ENCODE measurements at places on chromosomes 2 and 18.

DNA sequence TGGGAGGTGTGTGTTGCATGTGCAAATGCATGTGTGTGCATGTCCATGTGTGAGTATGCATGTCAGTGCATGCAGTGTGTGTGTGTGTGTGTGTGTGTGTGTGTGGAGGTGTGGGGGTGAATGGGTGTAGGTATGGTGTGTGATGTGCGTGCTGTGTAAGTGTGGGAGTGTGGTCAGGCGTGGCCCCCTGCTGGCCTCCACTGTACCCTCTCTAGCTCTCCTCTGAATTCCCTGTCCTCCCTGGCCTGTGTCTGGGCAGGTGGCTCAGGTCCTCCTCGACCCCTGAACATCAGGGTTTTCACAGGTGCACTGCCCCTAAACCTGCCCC, 230.2 kb downstream of the CELF4 start:
- no peak for DNase-seq

DNA sequence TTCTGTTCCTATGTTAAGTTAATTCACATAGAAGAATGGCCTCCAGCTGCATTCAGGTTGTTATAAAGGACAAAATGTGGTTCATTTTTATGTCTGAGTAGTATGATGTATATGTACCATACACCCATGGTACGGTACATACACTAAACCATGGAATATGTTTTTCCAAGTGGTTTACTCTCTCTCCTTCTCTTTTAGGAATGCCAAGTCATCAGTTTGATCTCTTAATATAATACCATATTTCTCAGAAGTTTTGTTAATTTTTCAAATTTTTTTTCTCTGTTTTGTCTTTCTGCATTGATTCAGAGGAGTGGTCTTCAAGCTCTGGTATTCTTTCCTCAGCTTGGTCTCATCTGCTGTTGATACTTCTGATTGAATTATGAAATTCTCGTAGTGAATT, 230.9 kb downstream of the DSEL start:
- no peak for DNase-seq

DNA sequence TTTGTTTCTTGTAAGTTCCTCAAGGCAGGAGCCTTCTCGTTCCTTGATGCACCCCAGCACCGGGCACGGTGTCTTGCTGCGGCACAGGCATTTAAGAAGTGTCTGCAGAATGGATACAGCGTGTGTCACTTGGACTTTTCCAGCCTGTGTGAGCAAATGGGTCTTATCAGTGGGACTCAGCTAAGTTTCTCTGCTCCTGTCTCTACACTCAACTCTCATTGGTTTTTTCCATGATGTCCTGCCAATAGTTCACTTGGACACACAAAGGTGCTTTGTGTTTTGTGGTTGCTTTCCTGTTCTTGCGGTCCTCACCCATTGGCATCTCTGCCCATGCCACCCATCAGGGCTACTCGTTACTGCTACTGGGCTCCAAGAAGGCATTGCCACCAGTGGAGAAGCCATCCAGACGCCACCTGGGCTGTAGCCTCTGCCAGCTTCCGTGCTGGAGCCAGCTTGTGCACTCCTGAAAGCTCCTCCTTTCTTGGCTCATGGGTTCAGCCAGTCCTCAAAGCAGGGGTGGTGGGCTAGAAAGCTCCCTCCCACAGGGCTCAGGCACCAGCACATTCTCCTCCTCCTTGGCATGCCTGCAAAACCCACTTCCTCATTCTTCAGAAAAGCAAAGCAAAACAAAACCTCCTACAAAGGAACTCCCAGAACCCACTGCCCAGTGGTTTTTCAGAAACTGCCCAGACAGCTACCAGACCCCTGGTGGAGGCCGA, 41.4 kb downstream of the IL1R2 start:
- DNase-seq, result no peak

- DNase-seq, result no peak
Observed at GRCh38 chr2:176066645-176067588, 16.8 kb downstream of the EVX2 start.

DNA sequence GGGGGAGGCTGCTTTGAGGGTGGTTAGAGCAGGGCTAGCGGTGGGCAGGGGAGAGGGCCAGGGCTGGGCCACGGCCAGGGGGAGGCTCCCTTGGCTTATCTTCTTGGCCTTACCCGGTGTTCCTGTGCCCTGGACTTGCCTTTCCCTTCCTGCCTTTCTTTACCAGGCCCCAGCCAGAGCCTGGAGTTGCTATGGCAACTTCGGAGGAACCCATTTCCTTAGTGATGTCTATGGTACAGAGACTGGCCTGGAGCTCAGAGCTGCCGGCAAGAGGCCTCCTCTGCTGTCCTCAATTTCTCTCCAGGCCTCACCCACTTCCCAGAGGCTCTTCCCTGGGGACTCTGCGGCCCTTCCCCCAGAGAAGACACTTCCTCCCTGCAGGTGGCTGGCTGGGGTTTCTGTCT, 11.5 kb downstream of the SPEG start:
- no peak for DNase-seq

DNA sequence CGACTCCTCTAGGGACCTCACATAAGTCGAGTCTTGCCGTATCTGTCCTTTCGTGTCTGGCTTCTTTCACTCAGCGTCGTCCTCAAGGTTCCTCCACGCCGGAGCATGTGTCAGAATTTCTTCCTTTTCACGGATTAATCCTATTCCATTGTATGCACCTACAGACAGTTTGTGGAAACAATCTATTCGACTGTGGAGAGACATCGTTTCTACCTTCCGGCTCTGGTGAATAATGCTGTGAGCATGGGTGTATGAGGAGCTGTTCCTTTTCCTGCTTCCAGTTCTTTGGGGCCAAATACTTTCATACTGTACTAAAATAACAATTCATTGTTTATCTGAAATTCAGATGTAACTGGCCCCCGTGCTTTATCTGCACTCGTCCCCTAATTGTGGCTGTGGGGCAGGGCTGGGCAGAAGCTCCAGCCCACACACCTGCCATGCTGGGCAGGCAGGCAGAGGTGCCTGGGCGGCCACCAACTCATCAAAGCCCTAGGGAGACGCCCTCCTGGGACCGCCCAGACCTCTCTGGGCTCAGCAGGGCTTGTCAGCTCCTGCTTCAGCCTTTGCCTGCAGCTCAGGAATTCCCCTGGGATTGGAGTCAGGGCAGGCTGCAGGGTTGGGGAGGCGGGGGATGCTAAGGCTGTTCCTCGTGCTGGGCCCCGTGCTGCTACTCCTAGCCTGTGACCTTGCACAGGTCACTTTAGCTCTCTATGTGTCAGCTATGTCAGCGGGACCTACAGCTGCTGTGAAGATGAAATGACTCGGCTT, 14.5 kb downstream of the GPC1 start:
- no peak for DNase-seq

DNA sequence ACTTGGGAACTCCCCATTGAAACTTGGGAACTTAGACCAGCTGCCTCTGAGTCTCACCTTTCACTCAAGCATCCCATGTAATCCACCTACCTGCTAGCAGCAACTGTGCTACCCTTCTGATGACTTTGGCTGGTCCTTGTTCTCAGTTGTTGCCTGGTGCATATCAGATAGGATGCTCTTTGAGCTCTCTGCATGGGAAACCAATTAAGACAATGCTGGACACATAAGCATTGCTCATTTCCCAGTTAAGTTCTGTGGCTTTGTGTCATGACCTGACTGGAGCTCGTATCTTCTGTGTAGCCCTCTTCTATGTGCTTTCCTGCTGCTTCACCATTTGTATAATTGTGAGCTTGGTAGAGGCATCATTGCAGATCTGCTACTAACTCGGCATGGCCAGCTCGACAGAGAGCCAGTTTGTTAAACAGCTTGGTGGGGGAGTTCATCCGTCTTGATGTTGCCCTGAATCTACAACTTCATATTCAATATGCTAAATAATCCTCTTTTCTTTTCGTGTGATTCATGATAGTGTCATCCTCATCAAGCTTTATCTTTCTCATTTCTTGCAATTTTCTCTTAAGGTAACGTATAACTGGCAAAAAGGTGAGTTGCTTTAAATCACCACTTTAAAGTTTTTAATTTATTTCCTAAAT, 447.5 kb upstream of the SLC14A2 start:
- no peak for DNase-seq

DNA sequence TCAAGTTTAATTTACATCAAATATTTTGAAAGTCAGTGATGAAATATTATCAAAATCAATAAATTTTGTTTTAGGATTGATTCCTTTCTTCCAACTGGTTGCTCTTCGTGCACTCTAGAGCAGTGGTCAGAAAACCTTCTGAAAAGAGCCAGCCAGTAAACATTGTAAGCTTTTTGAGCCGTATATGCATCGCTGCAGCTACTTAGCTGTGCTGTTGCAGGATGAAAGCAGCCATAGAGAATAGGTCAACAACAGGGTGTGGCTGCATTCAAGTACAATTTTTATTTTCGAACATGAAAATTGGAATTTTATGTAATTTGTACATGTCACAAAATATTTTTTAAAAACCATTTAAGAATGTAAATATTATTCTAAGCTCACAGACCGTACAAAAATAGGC, 94.9 kb downstream of the MGAT5 start:
- DNase-seq, result no peak

GRCh38 chr2:175605640-175606009, 396.4 kb downstream of the LNPK start:
- no peak for DNase-seq

DNA sequence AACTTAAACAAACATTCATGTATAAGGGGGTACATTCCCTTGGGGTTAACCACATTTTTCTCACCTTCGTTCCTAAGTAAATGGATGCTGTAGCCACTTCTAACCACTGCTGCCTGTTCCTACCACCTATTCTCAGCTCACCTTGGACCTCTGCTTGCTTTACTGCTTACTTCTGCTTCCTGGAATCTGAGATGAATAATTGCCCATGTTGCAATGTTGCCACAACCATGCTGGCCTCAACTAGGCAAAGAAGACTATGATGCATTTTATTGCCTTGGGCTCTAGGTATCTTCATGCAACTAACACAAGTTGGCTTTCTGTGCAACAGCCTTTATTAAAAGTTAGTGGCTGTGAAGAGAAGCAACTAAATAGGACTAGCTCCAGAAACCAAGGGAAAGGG, 106.3 kb upstream of the TCF4 start:
- no peak for DNase-seq

- no peak for DNase-seq
Observed at GRCh38 chr2:150860301-150860700, 372.8 kb upstream of the RND3 start.

DNA sequence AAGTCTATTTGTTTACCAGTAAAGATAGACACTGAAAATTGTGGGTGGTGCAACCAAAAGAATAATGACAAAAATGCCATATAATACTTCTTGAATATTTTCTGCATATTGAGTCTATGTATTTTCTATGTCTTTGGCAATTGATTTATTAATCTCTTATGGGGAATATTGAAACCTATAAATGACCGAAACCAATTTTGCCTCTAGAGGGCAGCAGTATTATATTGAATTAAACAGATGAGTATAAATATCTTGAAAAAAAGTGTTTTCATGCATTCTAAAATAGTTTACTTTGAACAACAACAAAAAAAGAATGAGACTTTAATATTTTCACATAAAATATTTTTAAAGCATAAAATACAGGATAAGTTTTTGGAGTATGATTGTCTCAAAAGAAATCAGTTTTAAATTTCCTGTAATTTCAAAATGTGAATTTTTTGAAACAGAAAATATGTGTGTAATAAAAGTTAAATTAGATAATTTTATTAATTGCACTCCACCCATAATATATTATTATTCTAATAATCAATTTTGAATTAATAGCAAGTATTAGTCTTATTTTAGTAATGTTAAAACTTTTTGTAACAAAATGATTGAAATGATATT, 49.9 kb upstream of the CALCRL start:
- DNase-seq, result peak; percentile 18

DNA sequence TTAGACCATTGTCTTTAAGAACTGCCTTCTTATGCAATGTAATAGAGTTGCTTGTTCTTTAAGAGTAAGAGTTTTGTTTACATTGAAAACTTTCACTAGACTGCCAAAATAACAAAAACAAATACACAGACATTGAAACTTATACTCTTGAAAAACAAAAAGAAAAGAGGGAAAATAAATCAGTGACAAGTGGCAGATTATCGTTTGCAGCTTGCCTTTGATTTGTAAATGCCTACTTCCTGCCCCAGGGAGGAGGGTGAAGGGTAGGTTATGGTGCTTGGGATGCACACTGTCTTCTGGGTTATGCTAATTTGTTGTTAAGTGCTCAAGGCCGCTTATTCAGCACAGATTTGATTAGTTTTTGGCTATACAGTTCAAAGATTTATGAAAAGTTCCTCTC, 198.7 kb downstream of the TGIF1 start:
- no peak for DNase-seq

DNA sequence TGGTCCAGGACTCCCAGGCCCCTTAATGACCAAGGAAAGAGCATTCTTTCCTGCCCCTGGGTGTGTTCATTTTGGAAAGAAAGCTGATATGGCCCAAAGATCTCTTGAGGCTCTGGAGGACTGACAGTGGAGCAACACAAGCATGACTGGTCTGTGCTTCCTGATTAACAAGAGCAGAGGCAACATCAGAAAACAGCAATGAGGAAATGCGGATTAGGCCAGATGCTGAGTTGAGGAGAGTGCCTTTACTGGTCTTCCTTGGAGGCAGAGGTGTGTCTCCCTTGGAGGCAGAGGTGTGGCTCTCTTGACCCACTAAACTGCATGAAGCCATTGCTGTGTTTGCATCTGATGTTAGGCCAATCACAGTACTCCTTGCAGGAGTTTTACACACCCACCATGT, 19.9 kb downstream of the IL36B start:
- no peak for DNase-seq

DNA sequence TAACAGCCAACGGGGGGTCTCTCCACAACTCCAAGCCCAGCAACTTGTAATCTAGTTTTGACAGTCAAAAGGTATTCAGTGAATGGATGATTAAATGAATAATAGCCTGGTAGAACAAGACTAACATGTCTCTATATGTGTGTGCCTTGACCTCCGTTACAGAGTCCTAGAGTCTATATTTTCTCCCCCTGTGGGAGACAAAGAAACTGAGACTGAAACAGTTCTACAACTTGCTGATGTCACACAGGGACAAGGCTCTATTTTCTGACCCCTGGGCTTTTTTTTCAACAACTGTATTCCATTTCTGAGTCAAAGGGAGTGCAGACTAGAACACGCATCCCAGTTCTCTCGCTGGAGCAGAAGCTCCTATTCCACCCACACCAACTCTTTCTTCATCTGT, 223.6 kb upstream of the AGAP1 start:
- DNase-seq, result no peak

DNA sequence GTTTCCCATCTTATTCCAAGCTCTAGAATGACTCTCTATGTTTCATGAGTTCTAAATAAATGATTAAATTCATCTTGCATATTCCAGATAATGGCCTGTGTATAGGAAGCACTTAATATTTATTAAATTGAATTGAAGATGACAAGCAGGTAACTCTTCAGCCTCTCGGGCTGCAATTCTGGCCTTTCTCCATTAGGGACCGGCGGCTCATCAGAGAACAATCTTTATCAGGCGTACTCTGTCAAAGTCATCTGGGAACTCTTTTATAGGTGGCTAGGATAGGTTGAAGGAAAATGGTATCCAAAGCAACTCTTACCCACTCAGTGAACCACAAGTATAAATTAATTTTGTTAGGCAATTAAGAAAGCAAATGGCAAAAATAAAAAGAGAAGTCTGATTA, 308.5 kb downstream of the NOL4 start:
- DNase-seq, result no peak

DNA sequence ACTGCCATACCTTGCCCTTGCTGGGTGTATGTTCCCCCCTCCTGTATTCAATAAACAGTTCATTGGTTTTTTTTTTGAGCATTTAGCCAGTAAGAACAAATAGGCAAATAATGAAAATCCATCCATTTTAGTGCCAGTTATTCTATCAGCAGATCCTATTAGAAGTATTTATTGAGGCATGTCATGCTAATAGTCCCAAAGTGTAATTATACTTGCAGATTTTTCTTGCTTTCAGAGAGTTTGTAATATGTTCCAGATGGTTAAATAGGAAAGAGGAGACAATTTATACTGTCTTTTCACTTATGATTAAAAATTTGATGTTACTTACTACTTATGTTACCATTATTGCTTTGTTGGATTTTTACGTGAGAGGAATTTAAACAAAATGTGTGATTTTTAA, 127.6 kb downstream of the NCOA1 start:
- no peak for DNase-seq

Measured in RKO (cell line).